HTR-8/SVneo (cell line): ENCODE measurements at places on chromosomes 7 and 10.

DNA sequence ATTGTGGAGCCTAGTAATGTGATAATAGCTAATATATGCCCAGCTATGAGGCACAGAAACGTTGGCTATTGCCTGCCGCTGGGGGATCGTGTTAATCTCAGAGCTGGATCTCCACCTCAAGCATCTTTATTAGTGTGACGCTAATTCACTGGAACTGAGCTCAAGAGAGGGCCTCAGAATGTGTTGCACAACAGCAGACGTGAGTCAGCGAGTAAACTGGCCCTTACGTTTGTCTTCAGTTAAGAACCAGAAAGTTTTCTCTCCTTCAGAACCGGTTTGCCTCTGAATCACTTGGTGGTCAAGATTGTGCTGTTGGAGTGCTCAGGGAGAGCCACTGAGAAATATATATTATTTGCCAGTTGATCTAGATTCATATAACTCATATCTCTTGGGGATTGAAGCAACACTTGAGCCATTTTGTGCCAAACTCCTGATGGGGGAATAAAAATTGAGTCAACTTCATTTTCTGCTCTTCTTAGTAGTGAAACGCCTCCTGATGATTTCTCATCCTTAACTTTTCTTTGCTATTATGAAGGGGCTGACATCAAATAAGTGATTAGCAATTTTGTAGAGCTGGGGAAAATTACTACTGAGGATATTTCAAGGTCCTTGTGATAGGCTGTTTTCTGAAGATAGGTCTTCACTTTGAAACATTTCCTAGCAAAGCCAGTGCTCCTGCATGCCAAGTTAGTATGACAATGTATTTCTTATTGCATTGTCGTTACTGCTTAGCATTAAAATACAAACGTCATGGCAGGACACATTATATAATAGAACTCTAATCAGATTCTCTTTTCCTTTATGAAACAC lies 22.3 kb downstream of the BZW2 start:
- peak; percentile 87 for DNase-seq

GRCh38 chr7:131625817-131626372 lies 69.5 kb upstream of the PODXL start:
- peak; percentile 82 for DNase-seq

- DNase-seq = no peak
Observed at GRCh38 chr7:20797462-20798080, 10.9 kb upstream of the SP8 start.

DNA sequence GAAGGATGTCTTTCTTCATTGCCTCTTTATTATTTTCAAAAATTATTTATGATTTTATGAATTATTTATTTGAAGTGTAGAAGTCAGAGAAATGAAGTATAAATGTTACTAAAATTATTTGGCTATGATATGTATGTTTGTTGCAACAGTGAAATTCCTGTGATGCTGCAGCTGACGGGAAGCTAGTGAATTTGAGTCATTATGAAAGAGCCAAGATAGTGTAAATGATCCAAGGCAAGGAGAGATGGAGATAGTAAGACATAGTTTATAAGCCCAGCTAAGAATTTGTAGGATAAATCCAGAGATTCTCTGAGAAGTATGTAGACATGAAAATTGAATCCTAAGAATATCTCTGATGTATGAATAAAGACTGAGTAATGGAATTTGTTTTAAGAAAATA lies 30.8 kb downstream of the CASD1 start:
- no peak for DNase-seq

DNA sequence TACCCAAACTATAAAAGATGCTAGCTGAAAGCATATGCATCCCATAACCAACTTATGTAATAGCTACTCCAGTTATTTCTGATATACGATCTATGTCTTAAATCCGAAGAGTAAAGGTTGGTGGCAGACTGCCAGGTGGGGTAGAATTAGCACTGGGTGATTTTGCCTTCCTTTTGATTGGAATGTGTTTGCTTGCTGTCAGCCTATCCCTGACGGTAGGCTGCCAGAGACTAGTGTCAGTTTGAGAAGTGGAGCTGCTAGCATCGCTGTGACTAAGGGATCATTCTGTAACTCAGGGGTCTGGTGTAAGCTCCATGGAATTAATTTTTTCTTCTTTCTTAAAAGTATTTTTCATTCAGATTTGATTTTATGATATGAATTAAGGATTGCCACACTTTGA lies 9.5 kb upstream of the SEM1 start:
- DNase-seq = no peak

DNA sequence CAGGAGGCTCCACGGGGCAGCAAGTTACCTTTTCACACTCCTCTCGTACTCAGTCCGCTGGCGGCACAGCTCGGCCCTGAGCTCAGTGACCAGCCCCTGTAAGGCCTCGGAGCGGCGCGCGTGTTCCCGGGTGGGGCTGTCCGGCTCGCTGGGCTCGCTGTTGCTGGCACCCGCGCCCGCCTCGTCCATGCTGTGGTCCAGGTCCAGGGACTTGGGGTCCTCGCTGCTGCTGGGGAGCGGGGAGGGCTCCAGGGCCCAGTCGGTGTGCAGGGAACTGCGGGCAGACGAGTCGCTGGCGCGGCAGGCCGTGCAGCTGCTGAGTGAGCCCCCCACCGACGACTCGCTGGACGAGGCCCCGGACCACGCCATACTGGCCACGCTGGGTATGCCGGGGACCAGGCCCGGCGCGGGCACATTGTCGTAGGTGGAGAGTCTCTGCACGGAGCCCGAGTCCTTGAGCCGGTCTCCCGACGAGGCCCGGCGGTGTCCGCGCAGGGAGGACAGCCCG lies 143.8 kb downstream of the MAPK8 start:
- DNase-seq = no peak

GRCh38 chr10:69176823-69177222 lies 3.2 kb upstream of the SUPV3L1 start:
- DNase-seq = no peak

GRCh38 chr10:51606825-51607462 lies 92.5 kb downstream of the CSTF2T start:
- DNase-seq = no peak

DNA sequence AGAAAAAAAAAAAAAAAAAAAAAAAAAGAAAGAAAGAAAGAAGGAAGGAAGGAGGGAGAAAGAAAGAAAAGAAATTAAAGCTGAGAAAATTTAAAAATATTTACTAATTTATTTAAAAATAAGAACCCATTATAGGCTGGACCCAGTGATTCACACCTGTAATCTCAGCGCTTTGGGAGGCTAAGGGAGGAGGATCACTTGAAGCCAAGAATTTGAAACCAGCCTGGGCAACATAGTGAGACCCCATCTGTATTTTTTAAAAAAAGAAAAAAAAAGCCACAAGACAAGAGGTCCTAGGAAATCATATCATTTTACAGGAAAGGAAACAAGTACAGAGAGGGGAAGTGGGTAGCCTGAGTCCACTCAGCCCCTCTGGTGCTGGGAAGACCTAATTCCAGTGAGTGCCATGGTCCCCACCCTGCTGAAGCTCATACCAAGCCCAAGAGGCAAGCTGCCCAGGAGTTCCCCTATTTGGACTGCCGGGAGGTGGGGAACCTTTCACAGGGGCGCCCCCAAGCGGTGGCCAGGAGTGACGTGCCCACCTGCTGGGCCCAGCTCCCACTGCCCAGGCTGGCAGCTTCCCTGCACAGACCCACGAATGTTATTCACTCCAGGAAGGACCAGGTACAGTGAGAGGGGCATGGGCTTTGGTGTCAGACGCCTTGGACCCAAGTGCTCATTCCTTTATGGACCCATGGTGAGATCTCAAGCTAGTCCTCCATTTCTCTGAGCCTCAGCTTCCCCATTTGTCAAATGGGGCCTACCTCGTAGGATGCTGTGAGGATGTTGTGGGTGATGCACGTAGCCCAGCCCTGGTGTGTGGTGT lies 133.6 kb downstream of the ZMIZ1 start:
- peak; percentile 43 for DNase-seq

DNA sequence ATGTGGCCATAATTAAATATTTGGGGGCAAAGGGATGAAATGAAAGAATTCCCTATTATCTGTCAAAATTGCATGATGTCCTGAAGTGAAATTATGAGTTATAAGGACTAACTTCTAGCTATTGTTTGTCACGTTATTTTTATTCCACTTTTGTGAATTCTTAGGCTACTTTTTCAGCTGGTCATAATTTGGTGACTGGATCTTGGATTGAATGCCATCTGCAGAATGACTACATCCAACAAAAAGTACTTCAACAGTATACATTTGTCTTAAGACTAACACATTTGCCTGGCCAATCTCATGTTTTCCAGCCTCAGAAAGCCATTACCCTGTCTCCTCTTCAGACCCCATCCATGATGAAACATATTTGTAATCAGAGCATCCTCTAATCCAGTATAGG lies 48.1 kb upstream of the WNT16 start:
- no peak for DNase-seq

DNA sequence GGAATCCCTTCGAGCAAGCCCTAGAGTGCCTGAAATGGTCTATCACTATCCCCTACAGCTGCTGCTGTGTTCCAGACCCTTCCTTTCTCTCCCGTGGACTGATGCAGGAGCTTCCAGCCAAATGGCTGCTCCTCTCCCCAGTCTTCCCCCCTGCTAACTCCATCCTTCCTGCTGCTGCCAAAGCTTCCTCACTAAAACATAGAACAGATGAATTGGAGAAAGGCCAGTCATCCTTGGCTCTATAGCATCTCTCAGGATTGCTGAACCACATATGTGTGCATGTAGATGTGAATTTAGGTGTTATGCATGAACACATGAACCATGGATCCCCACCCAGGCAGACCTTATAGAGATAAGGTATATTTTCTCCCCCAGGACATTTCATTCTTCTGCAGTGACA lies 60.7 kb downstream of the GPR26 start:
- DNase-seq = no peak

- DNase-seq = no peak
Observed at GRCh38 chr7:79296553-79297320, 156.7 kb downstream of the MAGI2 start.

GRCh38 chr10:16271571-16271970 lies 165.2 kb upstream of the PTER start:
- no peak for DNase-seq

DNA sequence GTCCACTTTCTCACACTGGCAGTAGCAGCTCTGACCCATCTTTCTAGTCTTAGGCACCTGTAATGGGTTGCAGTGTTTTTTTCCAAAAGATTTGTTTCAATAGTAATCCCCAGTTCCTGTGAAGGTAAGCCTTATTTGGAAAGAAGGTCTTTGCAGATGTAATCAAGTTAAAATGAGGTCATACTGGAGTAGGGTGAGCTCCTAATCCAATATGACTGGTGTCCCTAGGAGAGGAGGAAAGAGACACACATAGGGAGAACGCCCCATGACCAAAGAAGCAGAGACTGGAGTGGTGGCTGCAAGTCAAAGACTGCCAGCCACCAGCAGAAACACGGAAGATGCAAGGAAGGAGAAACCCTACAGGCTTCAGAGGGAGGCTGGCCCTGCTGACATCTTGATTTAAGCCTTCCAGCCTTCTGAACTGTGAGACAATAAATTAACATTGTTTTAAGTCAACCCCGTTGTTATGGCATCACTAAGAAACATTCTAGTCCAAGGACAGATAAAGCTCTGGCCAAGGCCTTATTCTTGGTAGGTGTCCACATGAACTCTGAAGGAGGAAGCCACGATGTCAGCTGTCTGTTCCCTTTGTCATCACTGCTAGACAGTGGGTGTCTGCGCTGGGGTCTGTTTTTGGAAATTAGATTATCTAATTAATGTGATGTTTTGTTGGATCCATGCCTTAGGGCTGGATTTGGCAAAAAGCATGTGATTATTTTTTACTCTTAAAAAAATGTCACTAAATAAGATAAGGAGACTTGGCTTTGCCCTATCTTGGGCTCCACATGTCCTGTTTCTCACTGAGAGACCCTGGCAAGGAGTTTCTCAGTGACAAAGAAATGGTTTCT lies 214.9 kb downstream of the KCNMA1 start:
- DNase-seq = no peak

DNA sequence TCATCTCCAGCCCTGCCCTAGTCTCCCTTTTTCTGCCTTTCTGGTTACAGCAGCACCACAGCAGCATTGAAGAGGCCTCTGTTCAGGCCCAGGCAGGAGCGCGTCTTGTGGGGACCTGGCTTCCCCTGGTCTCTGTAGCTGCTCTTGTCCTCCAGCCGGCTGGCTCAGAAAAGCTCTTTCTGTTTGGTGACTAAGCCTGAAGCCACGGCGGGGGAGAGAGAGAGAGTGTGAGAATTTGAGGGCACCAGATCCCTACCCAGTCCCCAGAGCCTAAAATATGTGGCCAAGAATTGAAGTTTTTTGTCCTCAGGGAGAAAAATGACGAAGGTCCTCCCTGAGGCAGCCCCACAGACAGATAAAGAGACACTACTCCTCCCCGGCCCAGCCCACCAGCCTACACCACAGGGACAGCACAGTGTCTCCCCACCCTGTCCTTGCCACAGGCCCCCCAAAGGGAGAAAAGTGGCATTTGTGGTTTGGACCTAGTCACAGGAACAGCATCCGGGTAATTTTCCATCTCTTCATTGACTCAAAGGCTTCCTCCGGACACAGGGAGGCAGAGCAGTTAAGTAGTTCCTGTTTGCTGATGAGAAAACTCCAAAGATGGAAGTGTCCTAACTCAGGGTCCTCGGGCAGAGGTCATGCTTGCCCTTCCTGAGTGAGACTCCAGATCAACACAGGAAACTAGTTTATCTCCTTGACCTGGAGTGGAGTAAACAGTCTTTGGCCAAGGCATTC lies 13.3 kb upstream of the FAM180A start:
- DNase-seq = no peak

GRCh38 chr10:29757551-29758297 lies 123.0 kb upstream of the SVIL start:
- peak; percentile 34 for DNase-seq

- DNase-seq = no peak
Observed at GRCh38 chr7:69768986-69769595, 170.8 kb downstream of the AUTS2 start.

GRCh38 chr7:112881-113280 lies 79.5 kb upstream of the FAM20C start:
- no peak for DNase-seq

DNA sequence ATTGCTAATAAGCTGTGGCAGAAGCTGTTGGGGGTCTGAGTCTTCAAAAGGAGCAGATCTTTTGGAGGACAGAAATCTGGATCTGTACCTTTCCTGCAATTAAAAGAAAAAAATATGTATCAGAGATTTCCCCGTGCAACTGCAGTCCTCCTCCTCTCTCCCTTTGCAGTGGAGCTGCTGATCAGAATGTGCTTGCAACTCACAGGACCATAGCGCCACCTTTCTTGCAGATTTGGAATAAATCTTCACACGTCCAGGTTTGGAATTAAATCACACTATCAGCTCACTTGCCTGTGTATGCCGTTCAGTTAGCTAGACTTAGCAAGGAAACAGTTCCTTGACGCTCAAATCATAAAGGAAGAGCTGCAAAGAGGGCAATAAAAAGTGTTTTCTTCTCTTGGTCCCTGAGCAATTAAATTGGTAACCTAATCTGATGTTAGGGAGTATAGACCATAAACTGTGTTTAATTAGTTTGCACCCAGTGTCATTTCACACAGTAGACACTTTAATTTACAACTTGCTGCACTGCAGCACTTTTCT lies 77.4 kb downstream of the PON1 start:
- DNase-seq = peak; percentile 22

DNA sequence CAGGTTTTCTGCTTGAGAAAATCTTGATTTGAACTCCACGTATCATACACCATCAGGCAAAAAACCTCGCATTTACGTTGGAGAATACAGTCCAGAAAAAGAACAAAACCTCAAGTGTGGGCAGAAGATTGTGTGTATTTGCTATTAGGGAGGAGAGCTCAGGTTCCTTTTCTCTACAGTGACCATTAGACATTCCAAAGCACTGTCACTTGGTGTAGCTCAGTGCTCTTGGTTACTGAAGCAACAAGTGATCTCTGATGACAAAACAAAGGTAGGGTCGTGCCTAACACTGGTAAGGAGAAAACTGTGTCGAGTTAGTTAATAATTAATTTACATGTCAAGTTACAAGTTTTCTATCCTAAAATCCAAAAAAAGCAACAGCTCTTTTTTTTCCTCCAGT lies 72.6 kb downstream of the C1GALT1 start:
- no peak for DNase-seq
